Brain microvascular endothelial cell (primary cell): ENCODE measurements at places on chromosomes 7 and 10.
A peak's percentile ranks its signal among the peaks of the same experiment; 100 is the strongest.

GRCh38 chr7:149558149-149558861, 60.7 kb upstream of the ZNF746 start:
- no peak for DNase-seq

DNA sequence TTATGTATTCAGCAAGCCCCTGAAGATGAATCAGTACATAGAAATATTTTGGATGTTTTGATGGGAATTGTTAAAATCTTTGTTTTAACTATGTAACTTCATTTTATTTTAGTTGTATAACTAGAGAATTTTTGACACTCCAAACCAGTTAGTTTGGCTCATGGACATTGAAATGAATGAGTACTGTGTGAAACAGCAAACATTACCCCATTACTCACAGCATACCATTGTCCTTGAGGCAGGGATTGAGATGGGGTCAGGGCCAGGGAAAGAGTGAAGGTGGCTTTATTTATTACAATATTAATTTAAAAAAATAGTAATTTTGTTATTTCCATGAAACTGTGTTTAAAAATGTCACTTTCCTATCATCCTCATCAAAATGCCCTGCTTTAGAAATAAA, 4.8 kb upstream of the BMPER start:
- no peak for DNase-seq

DNA sequence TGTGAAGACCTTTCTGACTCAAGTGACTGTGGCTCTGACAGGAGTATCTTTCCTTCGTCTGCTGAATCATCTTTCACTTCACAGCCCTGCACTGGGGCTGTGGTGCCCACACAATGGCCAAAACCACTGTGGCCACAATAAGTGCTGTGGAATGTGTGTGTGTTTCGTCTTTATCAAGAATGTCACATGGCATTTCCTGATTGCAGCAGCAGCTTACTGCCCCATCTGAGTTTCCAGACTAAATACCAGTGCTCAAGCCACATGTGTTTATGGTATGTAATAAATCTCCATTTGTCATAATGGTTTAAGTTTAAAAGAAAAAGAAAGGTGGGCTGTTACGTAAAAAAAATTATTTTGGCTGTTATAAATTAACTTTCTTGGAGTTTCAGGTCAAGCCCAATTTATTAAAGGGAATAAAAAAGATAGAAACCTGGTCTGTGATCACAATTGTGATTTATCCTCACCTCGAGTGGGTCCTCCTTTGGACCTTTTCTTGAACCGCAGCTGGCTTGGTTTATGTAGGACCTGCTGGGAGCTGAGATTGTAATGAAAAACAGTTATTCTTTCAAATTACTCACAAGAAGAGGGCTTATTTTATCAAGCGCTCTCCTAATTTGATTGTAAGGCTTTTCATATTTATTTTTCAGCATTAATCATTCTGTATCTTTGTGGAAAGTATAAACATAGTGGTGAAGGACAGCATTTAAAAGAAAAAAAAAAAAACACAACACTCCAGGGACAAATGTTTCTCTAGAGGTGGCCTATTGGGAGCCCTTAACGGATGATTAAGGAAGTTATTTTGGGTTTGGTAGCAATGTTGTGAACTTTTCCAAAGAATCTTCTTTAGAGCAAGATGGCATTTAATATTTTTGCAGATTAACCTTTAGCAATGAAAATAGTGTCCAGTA, 116.2 kb downstream of the LRMDA start:
- DNase-seq = peak; percentile 82

- no peak for DNase-seq
Observed at GRCh38 chr10:72889391-72889831, 4.1 kb upstream of the OIT3 start.

DNA sequence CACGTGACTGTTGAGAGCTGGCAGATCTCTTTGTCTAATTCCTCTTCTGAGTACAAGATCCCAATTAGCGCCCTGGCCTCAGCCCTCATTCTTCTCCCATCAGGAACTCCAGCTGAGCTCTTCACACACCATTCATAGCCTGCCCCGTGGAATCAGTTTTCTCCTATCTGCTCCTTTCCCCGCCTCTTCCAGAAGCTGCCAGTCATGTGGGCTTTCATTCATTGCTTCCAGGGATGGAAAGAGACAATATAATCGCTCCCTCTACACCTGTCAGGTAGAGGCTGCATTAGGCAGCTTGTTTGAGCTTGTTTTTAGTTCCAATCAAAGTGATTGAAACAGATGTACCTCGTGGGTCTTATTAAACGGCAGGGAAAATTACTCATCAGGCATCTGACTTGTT, 515.8 kb downstream of the TYW1 start:
- no peak for DNase-seq

DNA sequence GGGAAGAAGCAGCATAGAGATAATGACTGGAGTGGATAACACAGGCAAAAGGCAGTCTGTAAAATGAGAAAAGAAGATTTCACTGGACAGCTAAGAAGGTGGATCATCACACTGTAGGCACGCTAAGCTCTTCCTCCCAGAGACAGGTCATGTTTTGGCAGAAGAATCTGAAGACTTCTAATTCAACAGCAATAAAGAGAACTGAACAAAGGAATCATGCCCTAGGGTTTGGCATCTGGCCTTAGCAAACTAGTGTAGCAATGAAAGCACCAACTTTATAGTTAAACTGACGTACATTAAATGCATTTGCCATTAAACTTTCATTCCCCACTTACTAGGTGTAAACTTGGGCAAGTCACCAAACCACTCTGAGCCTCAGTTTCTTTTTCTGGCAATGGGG, 84.4 kb upstream of the SEM1 start:
- DNase-seq = no peak

- no peak for DNase-seq
Observed at GRCh38 chr10:83869898-83870297, 269.4 kb upstream of the GHITM start.

GRCh38 chr10:114471906-114472876, 67.9 kb upstream of the AFAP1L2 start:
- no peak for DNase-seq

GRCh38 chr7:139693651-139694388, 84.0 kb downstream of the HIPK2 start:
- no peak for DNase-seq

DNA sequence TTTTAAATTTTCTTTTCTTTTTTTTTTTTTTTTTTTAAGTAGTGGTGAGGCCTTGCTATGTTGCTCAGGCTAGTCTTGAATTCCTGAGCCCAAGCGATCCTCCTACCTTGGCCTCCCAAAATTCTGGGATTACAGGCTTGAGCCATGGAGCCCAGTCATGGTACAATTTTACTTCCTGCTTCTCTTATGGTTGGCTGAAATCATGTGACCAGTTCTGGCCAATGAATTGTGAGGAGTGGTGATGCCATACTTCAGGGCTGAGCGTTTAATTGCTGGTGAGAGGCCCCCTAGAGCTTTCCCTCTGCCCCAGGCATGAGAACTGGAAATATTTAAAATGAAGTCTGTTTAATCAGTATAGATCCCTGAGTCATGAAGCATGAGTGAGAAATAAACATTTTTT, 22.2 kb upstream of the BAIAP2L1 start:
- DNase-seq = peak; percentile 43

DNA sequence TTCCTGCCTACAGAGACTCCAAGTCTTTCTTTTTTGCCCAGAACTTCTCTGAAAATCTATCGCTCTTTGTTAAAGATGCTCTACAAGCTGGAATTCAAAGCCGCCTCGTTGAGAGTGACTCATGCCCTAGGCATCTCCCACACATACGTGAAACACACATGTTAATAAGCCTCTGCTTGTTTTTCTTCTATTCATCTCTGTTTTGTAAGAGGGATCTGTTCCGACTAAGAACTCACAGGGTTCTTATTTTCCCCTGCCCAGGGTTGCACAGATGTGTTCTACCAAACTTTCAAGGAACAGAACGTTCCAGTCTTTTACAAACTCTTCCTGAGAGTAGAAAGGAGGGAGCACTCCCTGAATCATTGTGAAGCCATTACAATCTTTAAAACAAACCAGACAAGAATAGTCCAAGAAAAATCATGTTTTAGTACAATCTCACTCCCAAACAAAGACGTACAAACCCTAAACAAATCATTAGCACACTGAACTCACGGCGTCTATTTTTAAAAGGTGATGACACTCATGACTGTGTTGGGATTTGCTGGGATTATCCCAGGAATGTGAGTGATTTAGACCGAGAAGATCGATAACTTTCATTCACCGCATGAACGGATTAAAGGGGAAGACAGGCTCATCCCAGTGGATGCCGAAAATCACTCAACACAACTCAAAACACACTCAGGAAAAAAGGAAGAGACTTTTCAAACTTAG, 55.3 kb upstream of the INPP5A start:
- peak; percentile 72 for DNase-seq

GRCh38 chr7:127404286-127405072, 12.0 kb upstream of the ZNF800 start:
- DNase-seq = no peak

DNA sequence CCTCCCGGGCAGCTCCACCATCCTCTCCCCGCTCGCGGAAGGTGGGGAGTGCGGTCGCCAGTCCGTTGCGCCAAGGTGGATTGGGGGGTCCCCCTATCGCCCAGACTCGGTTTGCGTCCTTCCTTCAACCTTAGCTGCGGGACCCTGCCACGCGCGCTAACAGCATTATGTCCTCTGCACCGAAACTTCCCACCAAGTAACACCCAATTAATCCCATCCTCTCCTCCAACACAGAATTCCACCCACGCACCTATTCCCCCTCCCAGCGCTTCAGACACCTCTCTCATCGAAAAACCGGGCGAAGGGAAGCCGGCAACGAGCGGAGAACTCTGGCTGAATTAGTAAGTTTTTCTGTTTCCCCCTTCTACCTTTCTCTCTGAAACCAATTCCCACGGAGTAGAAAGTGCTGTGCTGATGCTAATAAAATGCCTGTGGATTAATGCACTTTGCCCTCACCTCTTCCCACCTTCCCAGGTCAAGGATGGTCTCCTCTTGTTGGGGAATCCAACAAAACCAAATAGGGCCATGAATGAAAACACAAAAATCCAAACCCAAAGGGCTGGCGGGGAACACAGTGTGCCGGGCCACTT, 947 bp downstream of the HOXA3 start:
- DNase-seq = no peak

DNA sequence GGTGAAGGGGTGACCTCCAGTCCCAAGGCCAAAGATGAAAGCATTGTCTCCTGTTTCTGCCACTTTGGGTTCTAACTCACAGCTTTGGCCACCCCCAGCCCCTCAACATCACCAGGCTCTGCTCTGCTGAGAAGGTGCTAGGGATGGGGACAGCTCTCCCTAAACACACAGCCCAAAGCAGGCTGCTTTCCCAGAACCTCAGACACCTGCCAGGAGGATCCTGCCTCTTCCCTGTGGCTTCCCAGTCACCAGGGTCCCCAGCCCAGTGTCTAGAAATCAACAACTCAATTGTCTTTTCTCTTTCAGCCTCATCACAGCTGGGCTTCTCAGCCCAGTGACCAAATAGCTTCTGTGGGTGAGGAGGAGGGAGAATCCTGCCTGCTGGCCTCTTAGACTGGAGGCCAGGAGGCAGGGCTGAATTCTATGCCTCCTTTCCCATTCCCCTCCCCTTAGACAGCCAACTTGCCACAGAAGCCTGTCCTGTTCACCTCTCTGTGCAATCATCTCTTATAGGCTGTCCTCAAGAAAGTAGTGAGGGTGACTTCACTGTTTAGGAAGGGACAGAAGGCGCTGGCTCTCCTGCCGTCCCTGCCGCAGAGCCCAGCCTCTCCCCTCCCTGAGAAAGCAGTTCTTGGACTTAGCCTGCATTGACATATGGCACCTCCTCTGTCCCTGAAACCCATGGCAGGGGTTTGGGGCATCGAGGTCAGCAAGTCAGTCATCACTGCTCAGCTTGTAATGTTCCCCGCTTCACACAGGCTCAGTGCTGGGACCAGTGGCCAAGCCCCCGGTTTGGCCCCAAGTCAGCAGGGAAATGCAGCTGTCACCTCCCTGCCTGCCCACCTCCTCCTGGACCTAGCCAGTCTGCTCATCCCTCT, 3.7 kb downstream of the FGF8 start:
- no peak for DNase-seq

- DNase-seq = no peak
Observed at GRCh38 chr7:89943525-89944050, 210.7 kb upstream of the STEAP1 start.

DNA sequence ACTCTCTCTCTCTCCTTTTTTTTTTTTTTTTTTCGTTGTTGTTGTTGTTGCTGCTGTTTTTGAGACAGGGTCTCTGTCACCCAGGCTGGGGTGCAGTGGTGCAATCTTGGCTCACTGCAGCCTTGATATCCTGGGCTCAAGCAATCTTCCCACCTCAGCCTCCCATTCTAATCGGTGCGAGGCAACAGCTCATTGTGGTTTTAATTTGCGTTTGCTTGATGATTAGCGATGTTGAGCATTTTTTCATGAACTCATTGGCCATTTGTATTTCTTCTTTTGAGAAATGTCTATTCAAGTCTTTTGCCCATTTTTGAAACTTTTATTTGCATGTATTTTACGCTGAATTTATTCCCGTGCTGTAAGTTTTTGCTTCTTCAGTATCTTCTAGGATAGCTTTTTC, 13.3 kb upstream of the ZC3HAV1L start:
- no peak for DNase-seq

GRCh38 chr10:126222736-126223511, 165.4 kb downstream of the ADAM12 start:
- DNase-seq = no peak

GRCh38 chr10:98170249-98171117, 36.0 kb downstream of the R3HCC1L start:
- DNase-seq = peak; percentile 38

- DNase-seq = no peak
Observed at GRCh38 chr7:48643431-48644013, 280.8 kb upstream of the CDC14C start.

GRCh38 chr10:23342213-23342884, 2.2 kb downstream of the C10orf67 start:
- DNase-seq = no peak

DNA sequence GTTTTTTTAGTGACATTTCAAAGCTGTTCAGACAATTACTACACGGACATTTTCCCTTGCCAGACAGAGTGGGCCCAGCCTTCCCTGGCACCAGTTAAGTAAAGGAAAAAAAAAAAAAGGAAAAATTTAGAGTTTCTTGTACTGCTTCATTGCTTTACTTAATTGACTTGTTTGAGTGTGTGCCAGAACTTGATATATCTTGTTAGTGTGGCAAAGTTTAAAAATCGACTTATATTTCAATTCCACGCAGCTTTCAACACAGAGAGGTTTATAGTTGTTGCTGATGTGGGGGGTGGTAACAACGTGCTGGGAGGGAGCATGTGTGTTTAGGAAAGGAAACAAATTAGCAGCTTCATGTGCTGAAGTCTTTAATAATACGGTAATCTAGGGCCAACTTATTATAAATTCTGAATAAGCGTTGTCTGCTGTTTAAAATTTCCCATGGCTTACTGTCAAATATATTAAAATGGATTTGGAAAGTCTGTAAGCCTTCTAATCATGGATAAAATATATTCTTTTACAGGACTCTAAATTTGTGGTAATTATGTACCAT, 1104.6 kb downstream of the SORCS3 start:
- DNase-seq = no peak

GRCh38 chr7:47744883-47745282, 163.0 kb upstream of the TNS3 start:
- DNase-seq = no peak

GRCh38 chr7:149719050-149719899, 54.1 kb downstream of the ZNF467 start:
- peak; percentile 83 for DNase-seq

- peak; percentile 28 for DNase-seq
Observed at GRCh38 chr7:134695321-134695860, 48.7 kb downstream of the BPGM start.
